ENCODE measurements at places on chromosomes 7 and 10.

DNA sequence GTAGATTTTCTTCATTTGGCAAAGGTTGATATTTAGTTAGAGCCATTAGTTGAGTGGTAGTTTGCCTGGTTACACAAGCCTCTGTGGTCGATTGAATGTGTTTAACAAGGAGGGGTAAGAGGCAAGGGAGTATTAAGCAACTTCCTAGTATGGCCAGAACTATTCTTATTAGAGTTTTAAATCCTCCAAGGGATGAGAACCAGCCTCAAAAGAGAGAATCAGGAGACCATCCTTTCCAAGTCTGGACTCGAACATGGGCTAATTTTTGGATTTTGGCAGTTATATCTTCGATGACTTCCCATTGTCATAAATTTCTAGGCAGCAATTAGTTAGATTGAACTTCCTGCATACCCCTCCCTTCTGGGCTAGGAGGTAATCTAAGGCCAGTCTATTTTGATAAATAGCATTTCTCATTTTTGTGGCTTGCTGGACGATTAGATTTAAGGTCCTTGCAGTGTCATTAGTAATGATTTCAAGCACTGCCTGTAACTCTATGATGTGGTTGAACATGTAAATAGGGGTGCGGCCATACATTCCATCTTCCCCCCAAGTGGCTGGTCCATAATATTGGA lies 219.5 kb upstream of the KCND2 start:
- no peak for DNase-seq

- no peak for DNase-seq
Observed at GRCh38 chr7:141410353-141411000, 140.7 kb upstream of the AGK start.

DNA sequence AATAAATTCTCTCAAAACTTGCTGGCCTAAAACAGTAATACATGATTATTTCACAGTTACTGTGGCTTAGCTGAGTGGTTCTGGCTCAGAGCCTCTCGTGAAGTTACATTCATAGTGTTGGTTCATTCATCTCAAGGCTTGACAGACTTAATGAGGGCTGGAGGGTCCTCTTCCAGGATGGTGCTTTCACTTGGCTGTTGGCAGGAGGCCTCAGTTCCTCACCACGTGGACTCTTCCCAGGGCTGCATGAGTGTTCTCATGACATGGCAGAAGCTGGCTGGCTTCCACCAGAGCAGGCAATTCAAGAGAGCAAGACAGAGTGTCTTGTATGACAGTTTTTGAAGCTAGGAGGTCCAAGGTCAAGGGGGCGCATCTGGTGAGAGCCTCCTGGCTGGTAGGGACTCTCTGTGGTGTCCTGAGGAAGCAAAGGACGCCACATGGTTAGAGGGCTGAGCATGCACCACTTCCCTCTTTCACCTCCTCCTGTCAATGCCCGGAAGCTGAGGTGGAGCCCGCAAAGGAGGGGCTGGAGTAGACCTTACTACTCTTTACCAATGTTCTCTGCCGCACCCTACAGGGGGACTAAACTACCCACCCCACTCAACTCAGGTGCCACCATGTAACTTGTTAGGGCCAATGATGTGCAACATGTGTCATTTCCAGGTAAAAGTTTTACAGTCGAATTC lies 58.2 kb upstream of the YAE1 start:
- DNase-seq = no peak

DNA sequence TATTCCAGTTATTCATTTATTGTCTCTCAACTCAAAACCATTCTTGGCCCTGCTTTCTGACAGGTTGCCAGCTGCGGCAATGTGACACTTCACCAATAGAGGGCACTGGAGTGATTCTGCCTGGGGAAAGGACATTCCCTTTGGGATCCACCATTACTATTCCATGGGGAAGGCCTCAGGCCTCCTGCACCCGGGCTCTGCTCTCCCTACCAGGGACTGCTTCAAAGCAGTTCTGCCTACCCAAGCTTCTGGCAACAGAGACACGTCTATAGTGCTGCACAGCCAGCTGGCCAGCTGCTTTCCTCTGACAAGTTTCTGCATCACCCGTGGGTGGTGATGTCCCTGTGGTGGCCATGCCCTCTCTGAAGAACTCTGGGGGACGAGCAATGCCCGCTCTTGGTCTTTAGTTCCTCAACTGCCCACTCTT lies 163.8 kb downstream of the ELMO1 start:
- peak; percentile 17 for DNase-seq

DNA sequence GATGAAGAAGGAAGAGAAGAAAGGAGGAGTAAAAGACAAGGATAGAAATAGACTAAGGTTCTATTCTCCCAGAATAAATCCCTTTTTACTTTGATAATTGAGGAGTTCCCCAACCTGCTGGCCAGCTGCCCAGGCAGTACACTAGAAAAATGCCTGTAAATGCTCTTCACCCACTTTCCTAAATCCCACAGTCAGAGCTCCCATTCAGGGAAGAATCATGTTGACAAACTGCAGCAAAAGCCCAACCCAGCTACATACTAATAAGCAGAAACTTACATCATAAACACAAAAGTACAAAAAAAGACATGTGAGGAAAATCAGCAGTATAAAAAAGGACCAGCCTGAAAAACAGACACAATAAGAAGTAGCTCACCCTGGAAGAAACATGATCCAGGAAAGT lies 15.8 kb upstream of the KDM7A start:
- no peak for DNase-seq

GRCh38 chr10:84039957-84040356 lies 99.4 kb upstream of the GHITM start:
- DNase-seq = no peak

DNA sequence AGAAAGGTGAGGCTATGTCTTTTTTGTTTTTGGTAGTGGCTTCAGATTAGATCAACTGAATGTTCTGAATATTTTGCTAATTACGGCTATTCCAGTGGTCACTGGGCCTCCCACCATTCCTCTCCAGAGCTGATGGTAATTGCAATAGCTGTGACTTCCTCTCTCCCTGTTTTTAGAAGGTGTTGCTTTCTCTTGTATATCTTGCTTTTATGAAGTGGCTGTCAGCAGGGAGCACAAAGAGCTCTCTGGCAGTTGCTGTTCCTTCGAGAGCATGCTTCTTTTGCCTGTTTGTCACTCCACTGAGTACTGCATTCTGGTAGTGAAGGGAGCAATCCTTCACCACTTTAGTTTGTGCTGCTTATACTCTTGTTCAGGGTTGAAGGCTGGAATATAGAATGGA lies 133.3 kb downstream of the EXOC4 start:
- DNase-seq = no peak

- no peak for DNase-seq
Observed at GRCh38 chr7:149743476-149744255, 29.7 kb downstream of the ZNF467 start.

- DNase-seq = no peak
Observed at GRCh38 chr10:43224321-43224720, 42.5 kb downstream of the RASGEF1A start.

DNA sequence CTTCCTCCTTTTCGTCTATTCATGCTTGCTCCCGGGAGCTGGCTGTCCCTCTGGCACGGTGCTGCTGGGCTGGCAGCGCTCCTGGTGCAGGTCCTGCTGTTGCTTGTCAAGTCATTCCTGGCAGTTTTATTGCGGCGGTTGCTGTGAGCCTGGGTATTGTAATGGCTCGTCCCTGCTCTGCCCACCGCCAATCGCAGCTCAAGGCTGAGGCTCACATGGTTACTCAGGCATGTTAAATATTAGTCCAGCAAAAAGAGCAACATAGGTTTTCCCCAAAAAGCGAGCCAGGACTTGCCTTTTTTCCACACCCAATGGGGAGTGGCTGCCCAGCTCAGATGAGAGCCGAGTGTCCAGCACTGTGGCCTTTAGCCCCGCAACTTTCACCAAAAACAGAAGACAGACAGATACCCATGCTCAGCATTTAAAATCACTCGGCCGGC lies 492.9 kb upstream of the FOXK1 start:
- no peak for DNase-seq

DNA sequence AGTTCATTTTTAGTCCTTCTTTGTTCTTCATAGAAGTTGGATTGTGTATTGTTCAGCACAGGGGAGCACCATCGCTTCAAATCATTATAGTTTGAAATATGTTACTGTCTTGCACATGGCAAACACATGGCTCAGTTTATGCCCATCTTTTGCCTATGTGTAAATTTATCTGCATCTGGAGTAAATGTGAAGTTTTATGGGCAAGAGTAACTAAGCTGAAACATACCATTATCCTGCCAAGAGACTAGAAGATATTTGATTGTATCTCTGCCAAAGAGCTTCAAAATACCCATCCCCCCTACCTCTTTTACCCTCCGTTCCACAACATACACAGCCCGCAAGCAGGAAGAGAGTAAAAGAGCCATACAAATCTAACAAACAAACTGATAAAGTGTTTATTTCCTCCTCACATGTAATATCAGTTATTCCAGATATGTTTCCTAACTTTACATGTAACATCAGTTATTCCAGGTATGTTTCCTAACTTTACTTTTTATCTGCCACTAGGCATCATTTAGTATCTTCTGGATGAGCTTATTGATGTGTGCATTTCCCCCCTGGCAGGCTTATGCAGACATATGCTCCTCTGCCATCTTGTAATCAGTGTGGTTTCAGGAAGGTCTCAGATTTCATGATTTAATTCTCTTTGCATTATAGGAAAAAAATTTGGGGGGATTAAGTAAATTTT lies 127.7 kb downstream of the SRI start:
- DNase-seq = no peak

GRCh38 chr10:52644373-52645186 lies 128.0 kb downstream of the MBL2 start:
- DNase-seq = peak; percentile 59

DNA sequence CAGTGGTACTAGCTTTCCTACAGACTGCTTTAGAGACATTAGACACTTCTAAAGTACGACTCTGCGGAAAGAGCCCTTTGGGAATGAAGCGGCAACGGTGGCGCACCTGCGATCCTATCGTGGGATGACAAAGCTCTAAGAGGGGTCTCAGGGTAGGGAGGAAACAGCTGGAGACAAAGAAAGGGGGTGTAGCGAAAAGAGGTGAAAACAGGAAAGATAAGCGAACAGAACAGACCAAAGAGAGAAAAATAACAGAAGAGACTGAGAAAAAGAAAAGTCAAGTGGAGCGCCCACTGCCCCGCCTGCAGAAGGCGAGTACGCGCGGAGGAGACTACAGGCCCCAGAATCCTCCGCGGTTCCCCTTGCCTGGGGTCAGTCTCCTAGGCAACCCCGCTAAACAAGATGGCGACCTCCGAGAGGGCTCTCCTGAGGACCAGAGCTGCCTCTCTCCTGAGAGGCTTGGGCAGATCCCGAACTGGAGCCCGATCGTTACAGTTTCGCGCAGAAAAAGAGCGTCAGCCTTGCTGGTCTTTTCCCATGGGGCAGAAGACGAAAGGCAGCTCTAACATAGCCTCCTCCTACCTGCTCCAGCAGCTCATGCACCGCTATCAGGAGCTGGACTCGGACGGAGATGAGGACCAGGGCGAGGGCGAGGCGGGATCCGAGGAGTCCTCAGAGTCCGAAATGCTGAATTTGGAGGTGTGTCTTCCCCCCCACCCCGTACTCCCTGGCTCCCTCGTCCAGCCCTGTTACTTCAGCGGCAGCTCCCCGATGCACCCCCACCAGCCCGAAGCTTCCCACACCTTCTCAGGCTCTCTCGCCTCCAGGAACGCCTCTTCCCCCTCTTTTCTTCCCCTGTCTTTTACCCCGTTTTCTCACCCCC lies at the start of gene LRGUK:
LRGUK (plus strand) TSS at position 375 of the 883 bp plus-strand sequence; CDS start at position 403, 28 bp downstream.
- peak; percentile 64 for DNase-seq

- DNase-seq = no peak
Observed at GRCh38 chr7:84669177-84669732, 474.7 kb upstream of the SEMA3A start.

DNA sequence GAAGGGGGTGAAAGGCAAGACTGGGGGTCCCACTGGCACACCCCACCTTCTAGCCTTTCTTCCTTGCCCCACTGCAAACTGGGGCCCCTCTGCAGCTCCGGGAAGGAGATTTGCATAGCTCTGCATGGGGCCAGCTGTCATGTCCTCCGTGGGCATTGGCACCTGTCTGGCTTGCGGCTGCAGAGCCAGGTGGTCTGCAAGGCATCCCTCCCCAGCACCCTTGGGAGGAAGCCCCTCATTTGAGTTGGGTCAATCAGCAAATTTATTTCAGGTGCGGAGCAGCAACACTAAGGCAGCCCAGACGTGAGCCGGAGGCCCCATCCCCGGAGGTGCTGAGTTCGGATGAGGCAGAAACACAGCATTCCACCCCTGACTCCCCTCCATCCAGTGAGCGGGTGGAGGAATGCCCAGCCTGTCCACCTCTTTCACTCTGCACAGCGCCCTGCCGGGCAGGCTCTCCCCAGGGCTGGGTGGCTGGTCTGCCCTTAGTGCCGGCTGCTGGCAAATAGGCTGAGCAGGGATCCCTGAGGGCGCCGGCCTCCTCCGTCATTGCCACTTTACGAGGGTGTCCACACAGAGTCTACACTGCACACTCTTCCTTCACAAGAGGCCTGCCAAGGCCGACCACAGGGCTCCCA lies 143.2 kb downstream of the TCERG1L start:
- DNase-seq = no peak

DNA sequence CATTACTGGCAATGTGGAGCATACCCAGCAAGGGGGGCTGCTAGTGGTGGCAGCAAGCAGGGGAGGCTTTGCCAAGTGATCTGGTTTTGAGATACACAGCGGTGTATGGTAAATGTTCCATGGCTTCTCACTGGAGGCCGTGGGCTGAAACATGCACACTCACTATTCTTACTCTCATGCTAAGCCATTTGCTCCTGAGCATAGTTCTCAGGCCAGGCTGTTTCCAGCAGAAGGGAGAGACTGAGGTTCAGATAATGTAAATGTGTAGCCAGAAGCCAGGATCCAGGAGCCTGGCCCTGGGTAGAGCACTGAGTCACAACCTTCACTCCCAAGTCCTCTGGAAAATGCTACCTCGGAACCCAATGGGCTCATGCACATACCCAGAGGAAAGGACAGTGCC lies 757.9 kb downstream of the GRID1 start:
- no peak for DNase-seq

Data from T1000 (cell line).